ENCODE measurements at places on chromosomes 12 and 14.

DNA sequence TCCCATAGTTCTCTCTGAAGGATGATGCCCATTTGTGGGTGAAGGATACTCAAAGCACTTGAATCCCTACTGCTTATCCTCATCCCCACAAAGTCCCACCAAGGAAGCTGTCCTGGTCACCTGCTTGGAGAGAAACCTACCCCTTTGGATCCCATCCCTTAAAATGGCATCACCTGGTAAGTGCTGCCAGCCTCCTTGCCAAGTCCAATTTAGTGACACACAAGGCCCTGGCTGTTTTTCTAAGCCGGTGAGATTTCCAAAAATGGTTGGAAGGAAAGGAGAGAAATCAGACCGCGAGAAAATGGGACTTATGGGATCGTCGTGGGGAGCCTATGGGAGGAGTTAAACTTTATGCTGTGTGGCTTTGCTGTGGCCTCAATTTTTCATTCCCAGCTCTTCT lies 358.2 kb downstream of the FUT8 start:
- no peak for DNase-seq

DNA sequence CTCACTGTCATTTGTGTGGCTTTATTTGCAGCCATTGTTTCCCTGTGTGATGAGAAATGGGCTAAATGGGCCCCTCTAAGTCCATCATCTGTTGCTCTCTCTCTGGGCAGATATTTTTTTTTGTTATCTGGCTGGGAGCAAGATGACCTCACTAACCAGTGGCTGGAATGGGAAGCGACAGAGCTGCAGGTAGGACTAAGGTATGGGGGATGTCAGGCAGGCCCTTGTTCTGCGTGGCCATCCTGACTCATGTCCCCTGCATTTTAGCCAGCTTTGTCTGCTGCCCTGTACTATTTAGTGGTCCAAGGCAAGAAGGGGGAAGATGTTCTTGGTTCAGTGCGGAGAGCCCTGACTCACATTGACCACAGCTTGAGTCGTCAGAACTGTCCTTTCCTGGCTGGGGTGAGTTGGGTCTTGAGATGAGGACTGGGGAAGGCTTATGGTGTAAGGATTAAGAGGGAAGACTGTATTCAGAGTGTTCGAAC lies 1.3 kb downstream of the MARS1 start:
- no peak for DNase-seq

- DNase-seq = no peak
Observed at GRCh38 chr12:66320996-66321395, 18.7 kb downstream of the HELB start.

GRCh38 chr12:77537663-77538062 lies 293.0 kb upstream of the NAV3 start:
- DNase-seq = no peak

GRCh38 chr14:59186306-59186705 lies 2.2 kb upstream of the DAAM1 start:
- DNase-seq = no peak

GRCh38 chr12:54164387-54165145 lies 24.2 kb downstream of the SMUG1 start:
- DNase-seq = peak; percentile 56

GRCh38 chr14:58215191-58215914 lies 15.4 kb downstream of the ACTR10 start:
- no peak for DNase-seq

- no peak for DNase-seq
Observed at GRCh38 chr12:53927220-53928029, 11.2 kb upstream of the HOXC13 start.

- no peak for DNase-seq
Observed at GRCh38 chr14:35949920-35950513, 123.9 kb downstream of the BRMS1L start.

GRCh38 chr14:90675399-90675798 lies 140.8 kb downstream of the TTC7B start:
- DNase-seq = no peak

All from femur (tissue), 1 donor.